Activated CD4-positive, alpha-beta T cell treated with anti-CD3 and anti-CD28 coated beads, Interleukin-2, amount 50 U/mL, for 1 hour (primary cell): ENCODE measurements at places on chromosomes 7 and 10.

DNA sequence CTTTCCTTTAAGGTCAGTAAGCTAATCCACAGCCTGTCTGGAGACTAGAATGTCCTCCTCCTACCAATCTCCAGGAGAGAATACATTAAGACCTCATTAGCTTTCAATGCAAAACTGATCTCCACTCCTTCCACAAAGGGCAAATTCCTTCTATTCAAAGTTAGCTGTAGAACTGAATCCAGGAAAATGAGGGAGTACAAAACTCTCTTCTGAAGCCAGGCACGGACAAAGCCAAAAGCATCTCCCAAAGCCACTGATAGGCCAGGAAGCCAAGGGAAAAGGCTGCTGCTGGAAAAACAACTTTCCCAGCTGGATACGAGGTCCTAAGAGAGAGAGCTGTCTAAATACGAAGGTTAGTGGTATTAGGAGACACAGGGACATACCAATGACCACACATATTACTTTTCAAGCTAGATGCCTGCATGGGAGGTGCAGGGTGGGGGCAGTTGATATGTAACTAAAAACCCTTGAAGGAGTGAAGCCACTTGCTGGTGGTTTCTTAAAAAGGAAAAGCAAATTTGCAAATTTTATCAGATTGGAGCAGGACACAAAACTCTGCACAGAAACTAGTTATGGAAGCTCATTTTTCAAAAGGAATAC lies 43.6 kb downstream of the MKX start:
- no peak for DNase-seq

DNA sequence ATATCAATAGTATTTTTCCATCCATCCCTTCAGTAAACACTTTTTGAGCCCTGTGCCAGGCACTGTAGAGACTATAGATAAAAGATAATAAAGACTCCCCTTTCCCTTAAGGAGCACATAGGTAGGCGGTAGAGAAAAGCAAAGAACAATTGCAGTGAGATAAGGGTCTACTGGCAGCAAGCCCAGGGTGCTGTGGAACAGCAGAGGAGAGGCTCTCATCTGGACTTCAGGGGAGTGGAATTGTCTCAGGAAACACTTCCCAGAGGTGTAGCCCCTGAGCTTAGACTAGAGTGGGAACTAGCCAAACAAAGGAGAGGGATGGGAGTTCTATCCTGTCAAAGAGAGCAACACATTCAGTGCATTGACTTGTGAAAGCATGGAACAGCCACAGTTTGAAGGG lies 102.0 kb downstream of the NRF1 start:
- no peak for DNase-seq

GRCh38 chr7:27051451-27051850 lies 44.3 kb downstream of the HOXA1 start:
- DNase-seq = no peak

DNA sequence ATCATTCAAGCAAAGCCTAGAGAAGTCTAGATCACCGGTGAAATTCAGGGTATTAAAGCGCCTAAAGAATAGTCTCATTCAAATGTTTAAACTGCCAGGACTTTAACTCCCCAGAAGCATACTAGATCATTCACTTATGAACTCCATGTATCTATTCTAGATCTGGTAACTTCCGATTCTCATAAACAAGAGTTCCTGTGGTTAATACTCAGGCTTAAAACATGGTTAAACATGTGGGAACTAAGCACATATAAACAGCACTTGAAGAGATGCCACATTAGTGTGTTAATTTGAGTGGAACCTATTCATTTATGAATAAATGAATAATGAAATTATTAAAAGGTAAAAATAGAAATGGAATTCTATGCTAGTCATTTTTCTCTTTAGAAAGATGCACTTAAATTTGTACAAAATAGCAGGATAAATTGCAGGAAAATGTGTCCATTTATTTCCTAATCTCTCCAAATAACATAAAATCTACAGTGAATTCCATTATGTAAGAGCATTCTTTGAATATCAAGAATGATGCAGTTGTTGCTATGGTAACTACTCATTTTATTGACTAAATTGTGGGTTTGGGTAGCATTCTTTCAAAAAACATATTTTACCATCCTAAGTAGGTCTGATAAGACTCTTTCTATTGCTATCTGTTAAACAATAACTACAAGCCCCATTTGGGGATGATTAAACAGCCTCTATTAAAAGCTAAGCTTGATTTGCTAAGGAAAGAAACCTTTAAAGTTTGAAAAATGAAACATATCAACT lies 147.6 kb upstream of the TMEM168 start:
- no peak for DNase-seq

DNA sequence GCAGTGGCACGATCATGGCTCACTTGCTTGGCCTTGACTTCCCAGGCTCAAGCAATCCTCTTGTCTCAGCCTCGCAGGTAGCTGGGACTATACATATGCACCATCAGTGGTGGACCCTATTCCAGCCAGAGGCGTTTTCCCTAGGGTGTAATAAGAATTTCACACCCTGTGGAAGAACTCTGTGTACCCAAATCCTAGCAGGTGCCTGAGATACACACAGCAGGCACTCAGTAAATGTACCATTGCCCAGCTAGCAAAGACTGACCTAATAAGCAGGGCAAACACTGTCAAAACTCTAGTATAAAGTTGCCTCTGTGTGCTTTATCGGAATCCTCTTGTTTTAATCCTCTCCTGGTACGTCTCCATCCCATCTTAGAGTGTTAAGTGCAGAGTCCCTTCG lies 33.7 kb upstream of the BHLHA15 start:
- no peak for DNase-seq

DNA sequence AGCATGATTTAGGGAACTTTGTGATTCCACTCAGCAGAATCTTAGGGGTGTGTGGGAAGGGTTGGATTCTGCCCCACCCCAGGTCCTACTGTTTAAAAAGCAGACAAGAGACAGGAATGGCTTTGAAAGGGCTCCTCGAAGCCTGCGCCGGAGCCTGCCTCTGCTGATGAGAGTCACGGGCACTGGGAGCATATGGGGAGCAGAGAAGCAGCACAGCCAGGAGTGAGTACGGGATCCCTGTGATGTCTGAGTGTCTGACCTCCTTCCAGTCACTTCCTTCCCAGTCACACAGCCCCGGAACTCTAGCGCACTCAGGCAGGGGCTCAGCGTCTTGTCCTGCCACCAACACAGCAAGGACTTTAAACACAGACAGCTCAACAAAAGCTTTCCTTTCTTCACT lies 514.9 kb upstream of the DPP6 start:
- no peak for DNase-seq

DNA sequence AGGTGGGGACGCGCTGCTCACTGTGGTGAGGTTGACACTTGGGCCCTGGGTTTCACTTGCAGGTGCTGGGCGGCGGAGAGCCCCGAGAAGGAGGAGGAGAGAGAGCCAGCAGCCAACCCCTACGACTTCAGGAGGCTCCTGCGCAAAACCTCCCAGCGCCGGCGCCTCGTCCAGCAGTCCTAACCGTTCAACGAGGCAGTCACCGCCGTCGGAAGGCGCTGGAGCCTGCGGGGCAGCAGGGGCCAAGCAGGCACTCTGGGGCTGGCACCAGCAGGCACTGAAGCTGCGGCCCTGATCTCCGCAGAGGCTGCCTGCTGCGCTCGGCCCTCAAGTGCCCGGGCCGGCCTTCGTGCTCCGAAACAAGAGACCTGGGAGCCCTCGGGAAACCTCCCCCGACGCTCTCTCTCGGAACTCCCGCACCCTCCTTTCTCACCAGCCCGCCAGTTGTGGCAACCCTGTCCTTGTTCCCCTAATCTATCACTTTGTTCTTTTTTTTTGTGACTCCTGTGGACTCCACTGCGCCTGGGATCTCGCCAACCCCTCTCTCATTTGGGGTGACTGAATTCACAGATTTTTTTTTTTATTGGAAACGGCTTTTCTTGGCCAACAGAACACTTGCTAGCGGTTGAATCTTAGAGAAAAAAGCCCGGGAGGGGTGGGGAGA lies 4.7 kb upstream of the GAD2 start:
- DNase-seq = no peak

- DNase-seq = no peak
Observed at GRCh38 chr10:30775779-30776591, 146.4 kb upstream of the LYZL2 start.

DNA sequence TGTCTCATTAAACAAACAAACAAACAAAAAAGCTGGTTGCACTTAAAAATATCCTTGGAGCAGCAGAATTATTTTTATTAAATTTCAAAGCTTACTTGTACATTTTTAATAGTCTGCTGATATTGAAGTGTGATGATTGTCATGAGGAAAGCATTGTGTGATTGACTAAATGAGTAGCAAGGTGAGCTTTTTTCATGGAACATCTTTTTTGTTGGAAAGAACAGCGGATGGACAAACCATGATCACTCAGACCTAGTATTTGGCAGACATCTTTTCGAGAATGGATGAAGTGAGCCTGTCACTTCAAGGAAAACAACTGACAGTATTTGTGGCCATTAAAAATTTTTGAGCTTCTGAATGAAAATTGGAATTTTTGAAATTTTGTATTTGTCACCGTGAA lies 5.7 kb upstream of the CALML3 start:
- DNase-seq = no peak

GRCh38 chr7:8325067-8325466 lies 63.1 kb upstream of the ICA1 start:
- DNase-seq = no peak

DNA sequence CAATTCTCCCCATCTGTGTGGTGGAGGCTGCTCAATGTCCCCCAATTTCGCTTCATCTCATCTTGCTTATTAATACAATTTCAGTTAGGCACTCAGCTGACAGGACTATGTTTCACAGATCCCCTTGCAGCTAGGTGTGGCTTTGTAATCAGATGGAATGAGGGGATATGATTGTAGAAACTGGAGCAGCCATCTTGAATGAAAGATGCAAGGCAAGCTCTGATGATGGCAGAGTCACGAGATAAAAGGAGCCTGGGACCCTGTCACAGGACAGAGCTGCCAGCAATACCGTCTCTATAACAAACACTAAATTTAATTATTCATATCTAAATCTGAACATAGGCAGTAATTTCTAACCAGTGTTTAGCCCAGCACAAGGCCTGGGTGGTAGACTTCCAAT lies 991 bp upstream of the DLD start:
- no peak for DNase-seq

DNA sequence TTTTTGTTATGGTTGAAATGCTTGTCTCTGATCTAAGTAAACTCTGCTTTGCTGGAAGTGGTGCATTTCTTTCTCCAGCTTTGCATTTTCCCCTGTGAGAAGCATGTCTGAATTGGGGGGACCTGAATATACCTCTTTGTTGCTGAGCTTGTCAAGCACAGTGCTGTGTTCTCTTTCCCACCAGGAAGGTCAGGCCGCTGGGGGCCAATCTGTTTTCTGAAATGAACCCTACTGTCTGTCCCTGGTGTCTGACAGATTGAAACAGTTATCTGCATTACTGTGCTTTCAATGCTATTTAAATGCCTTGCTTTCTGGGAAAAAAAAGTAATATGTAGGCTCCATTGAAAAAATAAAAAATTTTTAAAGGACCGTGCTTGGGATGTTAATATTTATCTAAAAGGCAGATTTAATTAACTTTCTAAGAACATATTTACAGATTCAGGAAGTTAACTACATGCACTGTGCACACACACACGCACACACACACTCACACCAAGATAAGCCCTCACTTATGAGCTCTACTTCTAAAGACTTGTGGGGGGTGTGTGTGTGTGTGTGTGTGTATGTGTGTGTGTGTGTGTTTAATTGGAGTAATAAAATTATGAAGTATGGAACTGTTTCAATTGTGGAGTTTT lies 127.0 kb upstream of the FZD1 start:
- no peak for DNase-seq

GRCh38 chr10:91785830-91786229 lies 12.4 kb upstream of the TNKS2 start:
- DNase-seq = no peak

DNA sequence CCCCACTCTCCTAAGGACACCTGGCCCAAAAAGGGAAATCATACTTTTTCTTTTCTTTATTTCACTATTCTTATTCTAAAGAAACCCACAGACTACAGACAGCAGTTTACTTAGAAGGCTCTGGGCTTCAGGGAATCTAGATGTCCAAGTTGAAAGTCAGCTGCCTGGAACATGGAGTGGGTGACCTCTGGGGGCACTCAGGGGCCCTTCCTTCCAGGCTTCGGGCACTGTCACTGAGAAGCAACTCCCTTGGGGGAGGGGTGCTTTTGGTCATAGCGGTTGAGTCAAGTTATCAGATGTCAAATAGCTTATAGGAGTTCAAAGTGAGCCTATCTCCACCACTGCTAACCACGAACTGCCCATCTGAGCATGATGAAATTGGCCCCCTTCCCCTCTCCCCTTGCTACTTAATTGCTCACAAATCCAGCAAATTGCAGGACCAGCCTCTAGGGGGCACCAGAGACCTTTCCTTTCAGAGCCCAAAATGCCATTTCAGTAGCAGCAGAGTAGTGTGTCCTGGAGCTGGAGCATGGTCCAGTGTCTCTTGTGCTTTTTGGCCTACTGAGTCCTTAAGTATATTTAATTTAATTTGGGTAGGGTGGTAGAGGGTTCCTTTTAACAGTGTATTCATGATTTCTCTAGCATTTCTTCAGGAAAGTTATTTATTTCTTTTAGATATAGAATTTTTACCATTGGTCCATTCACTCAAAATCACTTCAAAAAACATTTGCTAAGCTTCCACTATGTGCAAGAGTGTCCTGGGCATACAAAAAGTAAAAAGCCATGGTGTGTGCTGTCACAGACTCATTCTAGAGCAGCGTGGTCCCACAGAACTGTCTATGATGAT lies 463.8 kb downstream of the KCNMA1 start:
- peak; percentile 54 for DNase-seq
